Stimulated activated CD8-positive, alpha-beta memory T cell treated with anti-CD3 and anti-CD28 coated beads, Interleukin-12 subunit alpha, Interleukin-12 subunit beta, amount 100 ng/mL, for 4 hours (primary cell): ENCODE measurements at places on chromosomes 7 and 10.

GRCh38 chr10:125392609-125393008 lies 232.2 kb upstream of the CTBP2 start:
- DNase-seq: no peak

DNA sequence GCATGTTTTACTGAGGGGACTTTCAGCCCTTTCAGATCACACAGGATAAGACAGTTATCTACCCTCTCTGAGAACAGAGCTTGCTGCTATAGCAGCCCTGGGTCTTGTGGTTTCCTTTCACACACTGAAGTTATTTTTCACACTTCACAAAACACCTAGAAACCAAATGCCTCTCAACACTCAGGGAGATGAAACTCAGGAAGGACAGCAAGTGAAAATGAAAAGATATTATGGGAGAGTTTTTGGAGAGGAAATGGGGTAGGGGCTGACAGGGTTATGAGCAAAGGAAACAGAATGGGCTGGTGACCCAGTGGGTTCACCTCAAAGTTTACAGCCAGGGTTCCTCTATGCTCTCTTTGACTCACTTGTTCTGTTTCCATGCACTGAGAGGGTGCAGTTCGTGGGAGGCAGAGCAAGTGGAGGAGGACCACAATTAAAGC lies 17.0 kb upstream of the GIMAP2 start:
- peak; percentile 51 for DNase-seq

GRCh38 chr7:119967221-119967620 lies 305.8 kb upstream of the KCND2 start:
- DNase-seq: no peak

DNA sequence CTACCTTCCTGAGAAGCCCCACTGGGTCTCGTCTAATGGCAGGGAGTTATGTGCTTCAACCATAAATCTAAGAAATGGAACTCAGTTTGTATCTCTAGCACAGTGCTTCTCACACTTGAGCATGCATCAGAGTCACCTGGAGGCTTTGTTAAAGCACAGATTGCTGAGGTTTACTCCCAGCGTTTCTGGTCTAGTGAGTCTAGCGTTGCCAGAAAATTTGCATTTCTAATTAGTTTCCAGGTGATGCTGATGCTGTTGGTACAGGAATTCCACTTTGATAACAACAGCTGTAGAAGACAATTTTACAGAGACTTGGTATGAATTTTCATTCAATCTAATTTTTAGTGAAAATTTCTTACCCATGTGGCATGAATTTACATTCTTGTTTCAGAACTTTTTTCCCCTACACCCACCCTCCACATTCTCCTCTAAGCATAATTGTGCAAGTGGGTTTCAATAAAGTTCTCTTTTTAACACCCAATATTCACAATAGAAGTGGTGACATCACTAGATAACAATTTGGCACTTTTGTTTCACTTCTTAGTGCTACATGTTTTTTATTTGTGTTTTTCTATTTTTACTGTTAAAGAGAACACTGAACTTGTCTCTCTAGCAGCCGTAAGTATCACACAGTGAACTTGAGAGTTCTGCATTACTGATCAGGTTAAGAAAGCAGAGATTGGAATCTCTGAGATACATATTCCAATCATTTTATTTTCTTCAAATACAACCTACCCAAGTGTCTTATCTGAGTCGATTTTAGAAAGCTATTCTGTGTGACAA lies 48.4 kb upstream of the BET1 start:
- no peak for DNase-seq

DNA sequence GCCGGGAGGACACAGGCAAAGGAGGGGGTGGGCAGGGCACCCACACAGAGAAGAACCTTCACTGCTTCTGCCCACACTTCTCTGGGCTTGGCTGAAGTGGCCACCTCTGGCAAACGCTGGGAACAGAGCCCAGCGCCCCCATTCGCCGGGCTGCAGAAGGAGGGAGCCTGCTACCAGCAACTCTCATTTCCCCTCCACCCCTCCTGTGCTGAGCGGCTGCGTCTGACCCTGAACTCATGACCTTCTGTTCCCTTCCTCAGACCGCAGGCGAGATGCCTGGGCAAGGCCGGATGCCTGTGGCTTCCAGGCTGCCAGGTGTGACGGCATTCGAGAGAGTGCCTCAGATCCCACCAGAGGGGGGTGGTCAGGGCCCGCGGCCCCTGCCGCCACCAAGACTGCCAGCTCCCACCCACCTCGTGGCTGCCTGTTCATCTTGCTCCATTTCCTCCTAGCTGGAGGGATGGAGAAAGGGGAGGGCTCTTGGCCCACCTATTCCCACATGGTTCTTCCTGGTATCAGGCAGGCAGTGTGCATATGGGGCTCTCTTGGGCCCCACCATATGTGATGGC lies 19.8 kb downstream of the DNAJB12 start:
- peak; percentile 67 for DNase-seq

- DNase-seq: no peak
Observed at GRCh38 chr10:79185796-79186374, 117.1 kb downstream of the ZMIZ1 start.

- no peak for DNase-seq
Observed at GRCh38 chr7:136877509-136877908, 9.1 kb downstream of the CHRM2 start.

- no peak for DNase-seq
Observed at GRCh38 chr7:71345117-71345884, 213.4 kb downstream of the GALNT17 start.

- no peak for DNase-seq
Observed at GRCh38 chr10:105598207-105598606, 957.1 kb downstream of the SORCS3 start.

- no peak for DNase-seq
Observed at GRCh38 chr10:63027531-63027930, 105.6 kb upstream of the NRBF2 start.

- peak; percentile 17 for DNase-seq
Observed at GRCh38 chr10:7484456-7485243, 73.8 kb upstream of the SFMBT2 start.

DNA sequence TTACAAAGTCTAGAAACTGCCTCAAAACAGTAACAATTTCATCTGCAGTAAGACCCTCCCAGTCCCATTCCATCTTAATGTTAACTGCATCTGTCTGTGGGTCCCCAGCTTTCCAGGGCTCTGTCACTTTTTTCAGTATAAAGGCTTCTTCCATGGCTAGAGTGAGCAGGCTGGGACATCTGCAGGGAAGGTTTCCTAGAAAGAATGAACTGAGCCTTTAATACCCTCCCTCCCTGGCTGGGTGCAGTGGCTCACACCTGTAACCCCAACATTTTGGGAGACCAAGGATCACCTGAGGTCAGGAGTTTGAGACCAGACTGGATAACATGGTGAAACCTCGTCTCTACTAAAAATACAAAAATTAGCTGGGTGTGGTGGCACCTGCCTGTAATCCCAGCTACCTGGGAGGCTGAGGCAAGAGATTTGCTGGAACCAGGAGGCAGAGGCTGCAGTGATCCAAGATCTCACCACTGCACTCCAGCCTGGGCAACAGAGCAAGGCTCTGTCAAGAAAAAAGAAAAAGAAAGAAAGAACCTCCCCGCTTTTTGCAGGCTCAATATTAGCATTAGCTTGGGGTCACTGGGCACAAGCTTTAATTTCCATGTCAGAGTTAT lies 3.4 kb downstream of the ERV3-1 start:
- DNase-seq: no peak

- no peak for DNase-seq
Observed at GRCh38 chr7:113179313-113179712, 61.0 kb upstream of the SMIM30 start.

DNA sequence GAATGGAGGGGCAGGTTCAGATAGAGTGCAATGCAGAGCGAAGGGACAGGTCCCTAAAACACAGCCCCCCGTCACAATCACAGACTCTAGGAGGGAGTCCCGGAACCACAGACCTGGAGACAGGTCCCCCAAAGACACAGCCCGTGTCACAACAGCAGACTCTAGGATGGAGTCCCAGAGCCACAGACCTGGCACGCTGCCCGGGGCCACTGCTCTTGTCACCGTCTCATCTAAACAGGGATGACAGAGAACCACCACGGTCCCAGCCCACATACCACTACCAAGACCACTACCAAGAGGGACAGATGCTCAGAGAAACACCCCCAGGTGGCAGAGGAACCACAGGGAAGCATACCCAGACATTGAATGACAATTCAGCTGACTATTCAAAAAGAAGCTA lies 183.9 kb downstream of the TCERG1L start:
- no peak for DNase-seq

DNA sequence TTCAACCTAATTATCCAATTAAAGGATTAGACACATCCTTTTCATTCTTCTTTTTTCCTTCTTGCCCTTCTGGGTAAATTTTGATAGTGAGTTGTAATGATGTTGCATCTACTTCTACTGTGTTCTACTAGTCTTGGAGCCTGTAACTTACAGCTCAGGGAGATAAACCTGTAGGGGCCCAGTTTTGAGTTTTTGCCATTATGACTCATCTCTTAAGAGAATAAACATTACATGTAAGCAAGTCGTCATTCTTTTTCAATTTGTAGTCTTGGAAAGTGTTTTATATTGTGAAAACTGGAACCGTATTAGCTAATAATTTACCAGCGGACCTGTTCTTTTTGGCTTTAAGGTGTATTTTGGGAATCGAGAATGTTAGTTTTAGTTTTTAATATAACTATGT lies 89.7 kb upstream of the RPA3 start:
- DNase-seq: no peak

DNA sequence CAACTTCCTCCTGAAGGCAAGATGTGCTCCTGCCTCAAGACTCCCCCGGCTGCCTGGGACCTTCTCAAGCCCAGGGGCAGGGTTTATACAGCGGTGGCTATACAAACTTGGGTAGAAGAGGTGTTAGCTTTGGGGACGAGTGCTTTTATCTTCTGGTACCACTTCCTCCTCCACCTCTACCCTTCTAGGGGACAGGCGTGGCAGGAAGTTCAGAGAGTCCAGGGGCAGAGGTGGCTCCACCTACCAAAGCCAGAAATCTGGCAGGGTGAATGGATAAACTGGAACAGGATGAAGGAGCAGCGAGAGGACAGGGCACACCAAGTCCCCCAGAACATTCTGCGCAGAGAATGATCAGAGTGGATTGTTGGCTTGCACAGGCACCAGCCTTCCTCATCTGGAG lies 24.0 kb upstream of the TM9SF3 start:
- no peak for DNase-seq

- no peak for DNase-seq
Observed at GRCh38 chr7:14197280-14197679, 207.8 kb upstream of the ETV1 start.

DNA sequence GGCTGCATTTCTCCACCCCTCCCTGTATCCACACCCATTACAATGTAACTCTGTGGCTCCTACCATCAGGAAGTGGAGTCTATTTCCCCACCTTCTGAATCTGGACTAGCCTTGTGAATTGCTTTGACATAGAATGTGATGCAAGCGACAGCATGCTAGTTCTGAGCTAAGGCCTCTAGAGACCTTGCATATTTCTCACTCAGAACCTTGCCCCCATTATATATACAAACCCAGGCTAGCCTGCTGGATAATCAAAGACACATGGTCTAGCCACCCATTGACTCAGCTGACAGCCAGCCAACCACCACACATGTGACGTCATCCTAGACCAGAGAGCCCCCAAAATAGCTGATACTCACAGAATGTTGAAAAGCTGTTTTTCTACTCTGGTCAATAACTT lies 77.9 kb downstream of the CCDC71L start:
- DNase-seq: no peak

DNA sequence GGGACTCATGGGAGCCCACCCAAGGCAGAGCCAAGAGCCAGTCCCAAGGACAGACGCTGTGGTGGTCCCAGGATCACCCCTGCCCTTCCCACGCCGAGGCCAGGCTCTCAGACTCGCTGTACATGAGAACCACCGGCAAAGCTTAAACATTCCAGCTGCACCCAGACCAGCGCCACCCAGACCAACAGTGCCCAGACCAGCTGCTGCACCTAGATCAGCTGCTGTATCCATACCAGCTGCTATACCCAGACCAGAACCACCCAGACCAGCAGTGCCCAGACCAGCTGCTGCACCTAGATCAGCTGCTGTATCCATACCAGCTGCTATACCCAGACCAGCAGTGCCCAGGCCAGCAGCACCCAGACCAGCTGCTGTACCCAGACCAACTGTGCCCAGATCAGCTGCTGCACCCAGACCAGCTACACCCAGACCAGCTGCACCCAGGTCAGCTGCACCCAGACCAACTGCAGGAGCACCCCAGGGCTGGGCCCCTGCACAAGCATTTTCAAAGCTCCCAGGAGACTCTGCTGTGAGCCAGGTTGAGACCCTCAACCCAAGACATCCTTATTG lies 47.9 kb upstream of the CNPY1 start:
- no peak for DNase-seq

DNA sequence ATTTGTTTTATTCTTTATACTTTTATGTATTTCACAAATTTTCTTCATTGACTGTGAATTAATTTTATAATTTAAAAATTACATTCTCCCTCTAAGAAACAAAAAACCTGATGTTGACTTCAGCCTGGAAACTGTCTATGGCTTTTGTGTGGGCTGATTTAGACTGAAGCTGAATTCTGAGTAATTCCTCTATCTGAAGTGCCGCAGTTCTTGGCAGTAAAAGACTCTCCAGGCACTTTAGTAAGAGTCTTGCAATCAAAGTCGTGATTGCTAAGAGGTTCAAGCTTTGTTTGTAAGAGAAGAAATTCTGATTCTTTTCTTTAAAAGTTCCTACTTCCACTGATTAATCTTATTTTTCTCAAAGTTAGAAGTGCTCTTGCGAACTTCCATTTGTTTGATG lies 3.4 kb upstream of the CEP41 start:
- DNase-seq: no peak

GRCh38 chr10:61325223-61325960 lies 127.8 kb downstream of the TMEM26 start:
- DNase-seq: no peak

DNA sequence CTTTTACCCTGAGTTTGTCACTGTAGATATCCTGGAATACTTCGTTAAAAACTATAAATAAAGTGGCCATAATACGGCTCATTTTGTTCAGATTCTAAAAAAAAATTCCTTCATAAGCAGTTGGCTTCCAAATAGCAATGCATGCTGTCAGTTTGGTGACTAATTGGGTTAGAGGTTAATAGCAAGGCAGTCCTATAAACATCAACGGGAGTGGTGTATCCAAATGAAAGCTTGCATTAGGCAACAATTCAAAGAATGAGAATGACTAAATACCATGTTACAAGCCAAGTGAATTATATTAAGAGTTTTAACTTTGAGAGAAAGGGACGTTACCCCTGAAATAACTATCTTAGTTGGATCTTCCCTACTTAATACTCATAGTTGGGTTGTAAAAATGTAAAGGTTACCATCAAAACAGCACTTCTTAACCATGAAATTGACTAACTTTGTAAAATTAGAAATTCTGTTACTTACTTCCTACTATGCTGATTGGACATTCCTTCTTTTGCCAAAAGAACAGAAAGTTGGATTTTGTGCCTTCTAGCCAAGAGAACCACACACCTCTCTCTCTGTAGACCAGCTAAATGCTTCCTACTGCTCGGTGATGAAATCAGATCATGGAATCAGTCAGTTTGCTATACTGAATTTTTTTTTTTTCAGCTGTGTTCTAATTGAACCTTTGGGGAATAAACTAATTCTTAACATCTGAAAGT lies 98.0 kb downstream of the KAT6B start:
- DNase-seq: no peak

DNA sequence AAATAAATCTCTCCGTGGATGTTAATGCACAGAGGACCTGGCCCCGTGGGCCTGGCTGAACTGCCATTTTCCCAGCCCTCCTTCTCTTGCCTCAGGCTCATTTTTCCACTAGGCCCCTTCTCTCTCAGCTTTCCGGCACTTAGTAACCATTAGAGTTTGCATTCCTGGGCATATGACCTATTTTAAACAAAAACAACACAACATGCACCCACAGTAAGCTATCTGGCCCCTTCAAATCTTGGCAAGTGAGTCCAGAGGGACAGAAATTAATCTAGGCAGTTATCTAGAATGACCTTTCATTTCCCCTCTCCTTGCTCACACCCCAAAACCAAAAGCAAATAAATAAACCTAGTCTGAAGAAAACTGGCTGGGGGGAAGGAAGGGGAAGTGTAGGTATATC lies 11.7 kb downstream of the FBXW4 start:
- no peak for DNase-seq
